Cardiac septum (tissue), 1 donor: ENCODE measurements at places on chromosomes 7 and 10.

DNA sequence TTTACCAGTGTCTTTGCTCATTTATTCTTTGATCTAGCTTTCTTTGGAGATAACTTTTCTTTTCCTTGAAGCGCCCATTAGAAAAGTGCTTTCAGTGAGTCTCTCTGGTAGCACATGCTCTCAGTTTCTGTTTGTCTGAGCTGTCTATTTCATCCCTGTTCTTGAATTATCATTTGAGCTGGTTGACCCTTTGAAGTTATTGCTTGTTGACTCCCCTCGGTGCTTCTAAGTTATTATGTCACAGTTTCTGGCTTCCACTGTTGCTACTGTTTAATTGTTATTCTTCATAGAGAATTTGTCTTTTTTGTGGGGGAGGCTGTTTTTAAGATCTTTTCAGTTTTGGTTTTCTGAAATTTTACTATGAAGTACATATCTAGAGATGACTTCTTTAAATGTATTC, 11.4 kb upstream of the PRF1 start:
- DNase-seq = no peak

- no peak for DNase-seq
These were observed 192.5 kb downstream of the CXCL12 start for GRCh38 chr10:44192435-44192834.

DNA sequence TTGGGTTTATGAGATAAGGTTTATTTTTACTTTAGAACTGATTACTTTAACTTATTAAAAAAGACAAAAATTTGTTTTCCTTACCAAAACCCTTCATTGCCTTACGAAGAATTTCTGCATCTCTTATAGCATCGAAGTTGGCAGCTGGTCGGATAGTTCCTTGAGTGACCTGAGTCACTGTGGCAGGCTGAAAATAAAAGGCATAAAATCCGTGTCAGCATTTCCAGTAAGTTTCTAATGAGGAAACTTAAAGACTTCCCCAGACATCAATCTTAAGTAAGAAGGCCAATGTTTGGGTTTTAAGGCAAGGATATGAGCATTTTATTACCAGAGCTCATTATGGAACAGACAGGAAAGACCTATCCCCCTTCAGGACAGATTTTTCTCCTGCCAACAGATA, 25.6 kb downstream of the ANXA7 start:
- DNase-seq = no peak

- no peak for DNase-seq
These were observed 110.0 kb downstream of the RELN start for GRCh38 chr7:103879411-103879810.

DNA sequence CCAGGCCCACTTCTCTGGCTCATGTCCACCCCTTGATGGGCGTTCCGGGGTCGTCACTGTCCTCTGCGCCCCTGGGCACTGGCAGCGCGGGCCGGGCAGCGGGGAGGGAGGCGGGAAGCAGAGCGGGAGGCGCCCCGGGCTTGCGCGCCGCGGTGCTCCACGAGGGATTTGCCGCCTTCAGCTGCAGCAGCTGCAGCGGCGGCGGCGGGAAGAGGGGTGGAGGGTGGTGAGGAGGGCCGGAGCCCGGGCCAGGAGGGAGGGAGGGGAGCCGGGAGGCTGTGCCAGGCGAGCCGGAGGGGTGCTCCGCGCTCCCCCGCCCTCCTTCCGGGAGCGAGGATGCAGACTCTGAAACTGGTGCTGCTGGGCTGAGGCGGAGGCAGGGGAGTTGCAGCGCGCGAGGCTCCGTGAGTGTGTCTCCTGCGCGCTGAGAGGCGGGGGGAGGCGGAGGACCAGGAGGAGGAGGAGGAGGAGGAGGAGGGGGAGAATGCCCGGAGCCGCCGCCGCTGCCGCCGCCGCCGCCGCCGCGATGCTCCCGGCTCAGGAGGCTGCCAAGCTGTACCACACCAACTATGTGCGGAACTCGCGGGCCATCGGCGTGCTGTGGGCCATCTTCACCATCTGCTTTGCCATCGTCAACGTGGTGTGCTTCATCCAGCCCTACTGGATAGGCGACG, at the start of gene LHFPL3:
Gene LHFPL3 (plus strand): TSS at position 308 of the 674 bp plus-strand sequence.
- no peak for DNase-seq

GRCh38 chr10:70145166-70145665, 1.3 kb downstream of the TYSND1 start:
- DNase-seq = no peak

DNA sequence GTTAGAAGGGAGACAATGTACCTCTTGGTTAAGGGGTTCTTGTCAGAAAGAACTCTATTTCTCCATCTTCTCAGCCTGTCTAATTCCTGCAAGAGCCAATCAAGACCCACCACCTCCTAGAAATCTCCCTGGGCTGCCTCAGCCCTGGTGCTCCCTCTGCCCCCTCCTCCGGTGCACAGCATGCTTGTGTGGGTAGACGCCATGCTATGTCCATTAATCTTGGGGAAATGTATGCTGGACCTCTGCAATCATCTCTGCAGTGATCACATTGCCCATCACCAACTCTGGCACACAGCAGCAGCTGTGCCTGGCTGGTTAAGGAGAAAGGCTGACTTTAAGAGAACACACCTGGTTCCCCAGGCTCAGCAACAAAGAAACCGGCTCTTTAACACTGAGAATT, 37.3 kb downstream of the SH3PXD2A start:
- no peak for DNase-seq

- no peak for DNase-seq
These were observed 40.9 kb upstream of the FAM20C start for GRCh38 chr7:151346-152050.

DNA sequence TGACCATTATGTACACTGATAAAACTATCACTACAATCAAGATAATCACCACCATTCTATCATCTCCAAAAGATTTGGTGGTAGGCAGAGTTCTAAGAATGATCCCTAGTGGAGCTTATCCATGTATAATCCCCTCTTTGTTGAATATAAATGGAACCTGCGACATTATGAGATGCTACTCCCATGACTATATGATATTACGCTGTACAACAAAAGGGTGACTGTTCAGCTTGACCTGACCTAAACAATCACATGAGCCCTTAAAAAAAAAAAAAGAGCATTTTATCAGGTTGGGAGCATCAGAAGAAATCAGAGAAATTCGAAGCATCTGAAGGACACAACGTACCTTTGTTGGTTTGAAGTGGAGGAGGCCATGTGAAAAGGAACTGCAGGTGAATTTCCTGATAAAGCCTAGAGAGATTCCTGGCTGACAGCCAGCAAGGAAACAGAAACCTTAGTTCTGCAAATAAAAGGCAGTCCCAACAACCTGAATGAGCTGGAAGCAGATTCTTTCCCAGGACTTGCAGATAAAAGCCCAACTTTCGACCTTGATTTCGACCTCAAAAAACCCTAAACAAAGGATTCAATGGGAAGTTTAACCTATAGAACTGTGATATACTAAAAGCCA, 270.7 kb downstream of the ADRA2A start:
- no peak for DNase-seq
